ENCODE measurements at places on chromosomes 4 and X.

DNA sequence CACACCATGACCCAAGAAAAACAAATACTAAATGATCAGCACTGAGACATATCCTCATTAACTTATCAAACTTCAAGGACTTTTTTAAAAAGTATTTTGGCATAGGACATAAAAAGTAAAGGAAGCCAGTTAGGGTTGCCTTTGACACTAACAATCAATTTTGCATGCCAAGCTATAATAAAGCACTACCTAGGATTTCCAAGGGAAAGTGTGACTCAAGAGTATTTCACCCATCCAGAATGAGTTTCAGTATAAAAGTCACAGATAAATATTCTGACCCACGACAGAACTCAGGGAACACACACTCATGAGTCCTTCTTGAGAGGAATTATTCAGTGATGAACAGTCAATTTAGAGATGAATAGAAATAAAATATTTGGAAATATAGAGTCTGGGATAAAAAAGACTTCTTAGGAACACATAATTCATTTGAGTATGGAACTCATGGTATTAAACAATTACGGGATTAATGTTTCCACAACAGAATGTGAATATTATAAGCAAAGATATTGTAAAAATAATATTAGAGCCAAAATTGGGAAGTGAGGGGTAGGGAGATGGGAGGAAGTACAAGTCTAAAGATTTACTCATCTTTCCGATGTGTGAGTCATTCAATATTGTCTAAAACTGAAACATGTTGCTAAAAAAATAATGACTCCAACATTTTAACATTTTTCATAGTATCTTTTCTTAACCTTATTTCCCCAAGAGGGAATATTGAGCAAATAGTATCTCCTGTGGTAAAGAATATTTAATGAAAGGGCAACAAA is 143.5 kb upstream of the LNX1 start:
- DNase-seq, result no peak

- DNase-seq, result no peak
Measured at GRCh38 chr4:183304067-183304466, 16.0 kb downstream of the CLDN22 start.

- no peak for DNase-seq
Measured at GRCh38 chrX:63434206-63434605, 83.1 kb upstream of the SPIN4 start.

DNA sequence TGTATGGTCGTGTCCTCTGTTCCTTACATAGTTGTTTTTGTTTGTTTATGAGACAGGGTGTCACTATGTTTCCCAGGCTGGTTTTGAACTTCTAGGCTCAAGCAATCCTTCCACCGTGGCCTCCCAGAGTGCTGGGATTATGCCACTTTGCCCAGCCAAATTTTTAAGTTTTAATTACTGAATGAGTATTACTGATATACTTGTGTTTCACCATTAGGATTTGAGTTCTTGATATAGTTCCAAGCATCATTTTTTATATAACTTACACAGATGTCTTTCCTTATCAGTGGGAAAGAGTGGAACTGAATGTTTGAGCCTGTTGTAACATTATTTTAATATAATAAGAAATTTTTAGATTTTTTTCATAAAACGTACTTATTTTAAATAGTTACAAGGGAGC is 20.4 kb downstream of the TMEM165 start:
- no peak for DNase-seq

DNA sequence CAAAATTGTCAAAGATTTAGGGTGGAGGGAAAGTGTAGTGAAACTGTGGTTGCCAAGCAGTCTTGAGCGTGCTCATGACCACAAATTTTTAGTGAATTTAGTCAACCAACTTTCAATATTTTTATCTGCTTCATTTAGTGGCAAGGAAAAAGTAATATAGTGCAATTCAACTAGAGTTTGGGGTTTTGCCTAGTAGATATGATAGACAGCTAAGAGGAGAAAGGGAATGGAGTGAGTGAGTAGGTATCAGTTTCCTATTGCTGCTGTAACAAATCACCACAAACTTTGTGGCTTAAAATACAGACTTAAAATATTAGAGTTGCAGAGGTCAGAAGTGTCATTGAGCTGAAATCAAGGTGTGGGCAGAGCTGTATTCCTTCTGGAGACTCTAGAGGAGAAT is 3.7 kb upstream of the CT47C1 start:
- no peak for DNase-seq

DNA sequence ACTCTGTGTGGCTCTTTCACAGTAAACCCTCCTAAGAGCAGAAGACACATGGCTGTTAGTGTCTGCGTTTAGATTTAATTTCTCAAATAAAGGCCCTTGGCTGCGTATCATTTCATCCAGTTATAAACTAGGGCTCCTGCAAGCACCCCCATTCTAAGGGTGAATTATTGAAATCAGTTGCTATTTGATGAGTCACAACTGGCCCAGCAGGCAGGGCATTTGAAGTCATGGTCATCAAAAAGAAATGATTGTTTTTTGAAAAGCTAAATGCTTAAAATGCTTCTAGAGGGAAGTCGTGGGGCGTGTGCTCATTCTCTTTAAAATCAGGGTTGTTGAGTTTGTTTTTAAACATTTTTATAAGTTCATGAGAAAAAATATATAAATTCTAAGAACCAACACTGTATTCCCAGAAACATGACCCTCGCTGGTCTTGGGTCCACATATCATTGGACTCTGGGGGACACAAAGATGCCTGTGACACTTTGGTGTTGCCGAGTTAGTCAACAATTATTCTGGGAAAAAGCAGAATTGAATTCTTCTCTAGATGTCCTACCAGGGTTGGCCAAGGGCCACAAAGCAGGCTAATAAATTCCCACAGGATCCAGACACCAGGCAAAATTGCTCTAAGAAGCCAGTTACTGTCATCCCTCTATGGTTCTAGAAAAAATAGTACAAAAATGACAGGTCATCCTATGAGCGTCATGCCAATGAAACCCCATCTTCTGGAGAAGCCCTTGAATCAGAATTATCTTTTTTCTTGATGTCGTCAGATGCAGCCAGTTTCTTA is 99.5 kb upstream of the MYOZ2 start:
- DNase-seq, result no peak

DNA sequence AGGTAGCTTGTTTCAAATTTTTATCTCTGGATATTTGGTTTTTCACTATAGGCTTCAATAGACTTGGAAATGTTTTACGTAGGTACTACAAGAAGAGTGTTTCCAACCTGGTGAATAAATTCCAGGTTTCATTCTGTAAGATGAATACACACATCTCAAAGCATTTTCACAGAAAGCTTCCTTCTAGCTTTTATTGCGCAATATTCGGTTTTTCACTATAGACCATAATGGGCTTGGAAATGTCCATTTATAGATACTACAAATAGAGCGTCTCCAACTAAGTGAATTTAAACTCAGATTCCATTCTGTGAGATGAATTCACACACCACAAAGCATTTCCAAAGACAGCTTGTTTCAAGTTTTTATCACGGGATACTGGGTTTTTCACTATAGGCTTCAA is 857.7 kb upstream of the HS3ST1 start:
- DNase-seq, result no peak

- DNase-seq, result no peak
Measured at GRCh38 chr4:138405466-138405891, 163.3 kb upstream of the SLC7A11 start.

DNA sequence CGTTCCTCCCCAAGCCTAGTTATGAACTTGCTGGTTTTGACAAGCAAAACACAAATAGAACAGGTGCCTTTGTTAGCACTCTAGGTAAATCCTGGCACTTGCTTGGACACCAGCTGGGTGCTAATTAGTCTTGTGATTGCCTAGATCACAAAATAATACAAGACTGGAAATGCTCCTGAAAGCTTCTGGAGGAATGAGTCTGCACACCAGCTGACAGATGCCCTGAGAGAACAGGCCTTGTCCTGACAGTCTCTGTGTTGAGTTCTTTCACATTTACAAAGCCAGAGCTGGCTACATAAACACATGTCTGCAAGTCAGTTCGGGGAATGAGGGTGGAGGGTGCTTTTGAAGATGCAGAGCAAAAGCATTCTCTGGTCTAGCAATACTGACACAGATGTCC is 93.8 kb downstream of the ELOVL6 start:
- no peak for DNase-seq

DNA sequence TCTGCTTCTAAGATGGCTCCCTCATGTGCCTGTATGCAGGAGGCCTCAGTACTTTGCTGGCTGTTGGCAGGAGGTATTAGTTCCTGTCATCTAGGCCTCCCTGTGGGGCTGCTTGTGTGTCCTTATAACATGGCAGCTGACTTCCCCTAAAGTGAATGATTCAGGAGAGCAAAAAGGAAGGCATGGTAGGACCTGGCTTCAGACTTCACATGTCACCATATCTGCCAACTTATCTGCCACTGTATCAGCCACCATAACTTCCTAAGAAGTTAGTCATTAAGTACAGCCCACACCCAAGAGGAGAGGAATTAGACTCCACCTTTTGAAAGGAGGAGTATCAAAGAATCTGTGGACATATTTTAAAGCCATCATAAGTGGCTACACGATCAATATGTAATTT is 122.5 kb downstream of the UCHL1 start:
- DNase-seq, result no peak
